ENCODE measurements at places on chromosomes 3 and 15.

GRCh38 chr3:160098926-160099626, 110.4 kb downstream of the IL12A start:
- DNase-seq, result no peak

DNA sequence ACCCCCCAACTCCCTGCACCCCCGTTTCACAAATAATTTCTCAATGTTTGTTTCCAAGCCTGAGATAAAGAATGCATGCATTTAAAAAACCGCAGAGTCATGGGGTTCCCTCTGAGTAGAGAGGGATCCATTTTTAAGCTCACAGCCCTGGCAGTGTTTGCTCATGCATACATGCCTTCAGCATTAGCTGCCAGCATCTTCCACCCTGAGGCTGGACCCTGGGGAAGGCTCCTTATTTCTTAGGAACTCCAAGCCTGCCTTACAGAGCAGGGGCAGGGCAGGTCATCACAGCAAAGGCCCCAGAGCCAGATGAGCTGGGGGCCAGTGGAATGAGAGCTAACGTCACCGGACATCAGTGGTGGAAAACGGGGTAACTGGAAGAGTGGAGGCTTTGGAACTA, 31.3 kb downstream of the TLE3 start:
- DNase-seq, result no peak

DNA sequence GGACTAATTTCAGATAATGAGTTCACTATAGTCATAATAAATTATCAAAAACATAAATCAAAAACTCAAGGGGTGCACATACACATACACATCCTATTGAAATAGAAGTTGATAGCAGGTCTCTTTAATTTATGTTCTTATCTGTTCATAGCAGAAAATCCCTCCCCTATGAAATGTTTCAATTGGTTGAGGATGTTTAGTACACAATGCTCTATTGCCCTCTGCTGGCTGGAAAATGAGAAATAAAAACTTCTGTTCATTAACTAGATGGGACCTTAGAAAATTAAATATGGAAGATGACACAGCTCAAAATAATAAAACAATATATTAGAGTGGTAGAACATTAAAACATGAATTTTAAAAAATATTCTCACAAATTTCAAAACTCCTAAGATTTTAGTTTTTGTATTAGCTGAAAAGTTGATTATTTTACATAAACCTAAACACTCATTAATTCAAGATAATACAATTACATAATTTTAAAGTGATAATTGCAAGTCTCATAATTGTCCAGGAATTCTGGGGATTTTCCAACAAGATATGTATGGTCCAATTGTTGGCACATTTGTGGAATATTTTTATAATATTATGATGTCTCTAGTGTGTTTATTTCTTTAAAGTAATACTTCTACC, 735.0 kb downstream of the ROBO1 start:
- no peak for DNase-seq

DNA sequence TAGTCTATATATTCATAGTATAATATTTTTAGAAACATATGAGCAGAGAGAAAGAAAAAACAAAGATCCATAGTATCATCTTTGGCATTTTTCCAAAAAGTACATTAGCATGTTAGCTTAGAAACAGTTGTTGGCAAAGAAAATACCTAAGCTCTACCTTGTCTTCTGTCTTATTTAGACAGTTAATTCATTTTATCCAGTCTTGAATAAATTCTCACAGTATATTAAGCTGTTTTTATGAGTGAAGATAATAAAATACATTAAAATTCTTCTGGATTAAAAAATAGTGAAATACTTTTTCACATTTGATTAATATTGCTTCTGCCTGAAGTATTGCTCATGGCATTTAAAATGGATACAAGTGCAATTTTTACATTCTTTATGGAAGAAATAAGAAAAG, 145.2 kb downstream of the ZIC1 start:
- no peak for DNase-seq

DNA sequence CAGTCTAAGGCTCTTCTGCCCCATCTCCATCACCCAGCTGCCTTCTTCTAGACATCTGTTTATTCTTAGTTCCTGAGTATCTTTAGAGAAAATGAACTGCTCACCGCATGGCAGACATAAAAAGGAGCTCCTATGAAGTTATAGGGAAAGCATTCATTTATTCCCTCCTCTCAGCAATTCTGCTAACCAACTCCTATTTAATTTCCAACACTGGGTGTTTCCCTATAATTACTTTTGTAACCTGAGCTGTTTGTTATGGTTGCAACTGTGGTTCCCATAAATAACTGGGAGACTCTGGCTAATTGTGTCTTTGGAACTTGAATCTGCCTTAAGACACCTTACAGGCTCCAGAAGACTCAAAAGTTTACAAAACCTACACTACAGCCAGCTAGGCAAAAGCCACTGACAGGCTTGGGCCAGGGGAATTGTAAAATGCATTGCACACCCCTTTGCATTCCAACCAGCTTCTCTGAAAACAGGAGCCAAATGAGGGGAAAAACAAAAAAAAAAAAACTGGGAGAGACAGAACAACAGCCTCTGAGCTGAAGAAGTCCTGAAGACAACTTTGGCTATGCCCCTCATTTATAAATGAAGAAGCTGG, 231.5 kb upstream of the FEZF2 start:
- no peak for DNase-seq

GRCh38 chr15:52737720-52738119, 52.4 kb downstream of the ONECUT1 start:
- no peak for DNase-seq

GRCh38 chr15:72785432-72785831, 1.9 kb upstream of the ADPGK start:
- DNase-seq, result no peak

- DNase-seq, result no peak
These were observed 119.9 kb downstream of the AGBL1 start for GRCh38 chr15:86199467-86200145.
